ENCODE measurements at places on chromosomes 16 and 17. TPM values are rescaled to one million over a fixed set of nuclear protein-coding genes. Genes with fewer than 3 reads are reported as not detected.
A peak's percentile ranks its signal among the peaks of the same experiment; 100 is the strongest.

GRCh38 chr16:81489547-81490267 lies 45.1 kb downstream of the CMIP start:
- no peak for DNase-seq

GRCh38 chr17:19370493-19370960 lies 7.8 kb upstream of the MAPK7 start:
- DNase-seq: no peak

Gene C17orf78
- total RNA-seq: not detected

DNA sequence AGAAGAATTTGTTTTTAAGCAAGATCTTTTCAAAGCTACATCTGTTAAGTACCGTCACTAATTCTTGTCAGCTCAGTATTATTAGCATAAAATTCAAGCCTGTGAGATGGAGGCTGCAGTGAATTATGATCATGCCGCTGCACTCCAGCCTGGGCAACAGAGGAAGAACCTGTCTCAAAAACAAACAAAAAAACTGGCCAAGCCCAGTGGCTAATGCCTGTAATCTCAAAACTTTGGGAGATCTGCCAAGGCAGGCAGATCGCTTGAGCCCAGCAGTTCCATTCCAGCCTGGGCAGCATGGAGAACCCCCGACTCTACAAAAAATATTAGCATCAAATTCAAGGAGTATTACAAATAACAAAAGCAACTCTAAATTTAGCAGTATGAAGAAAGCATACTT lies 88.0 kb downstream of the STXBP4 start:
- DNase-seq: no peak

Gene ZG16B
- total RNA-seq: 0.17 TPM

GRCh38 chr16:77599793-77600415 lies 122.4 kb upstream of the NUDT7 start:
- peak; percentile 29 for DNase-seq

GRCh38 chr16:9383281-9383680 lies 291.8 kb downstream of the HAPSTR1 start:
- DNase-seq: no peak

- DNase-seq: no peak
Measured at GRCh38 chr17:61884864-61885263, 21.5 kb upstream of the BRIP1 start.

DNA sequence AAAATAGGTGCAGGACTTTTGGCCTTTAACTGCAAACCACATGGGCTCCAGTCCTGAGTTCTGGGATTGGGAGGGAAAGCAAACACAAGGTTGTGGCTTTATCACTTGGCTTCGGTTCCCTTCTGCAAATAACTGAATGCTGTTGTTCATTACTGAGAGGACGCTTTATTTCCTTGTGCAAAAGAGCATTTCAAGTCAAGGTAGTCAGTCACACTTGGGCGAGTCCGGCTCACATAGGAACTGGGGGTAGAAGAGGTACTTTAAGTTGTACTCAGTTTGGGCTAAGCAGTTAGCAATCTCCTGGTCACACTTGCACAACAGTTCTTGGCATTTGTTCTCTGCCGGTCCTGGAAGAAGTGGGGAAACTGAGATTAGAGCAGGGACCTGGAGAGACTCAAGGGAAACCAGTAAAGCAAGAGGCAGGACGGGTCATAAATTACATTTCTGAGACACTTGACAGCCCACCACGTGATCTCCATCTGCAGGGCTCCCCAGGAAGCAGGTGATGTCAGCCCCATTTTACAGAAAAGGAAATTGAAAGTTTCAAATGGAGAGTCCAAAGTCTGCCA lies 21.6 kb downstream of the PLA2G10 start:
- no peak for DNase-seq

DNA sequence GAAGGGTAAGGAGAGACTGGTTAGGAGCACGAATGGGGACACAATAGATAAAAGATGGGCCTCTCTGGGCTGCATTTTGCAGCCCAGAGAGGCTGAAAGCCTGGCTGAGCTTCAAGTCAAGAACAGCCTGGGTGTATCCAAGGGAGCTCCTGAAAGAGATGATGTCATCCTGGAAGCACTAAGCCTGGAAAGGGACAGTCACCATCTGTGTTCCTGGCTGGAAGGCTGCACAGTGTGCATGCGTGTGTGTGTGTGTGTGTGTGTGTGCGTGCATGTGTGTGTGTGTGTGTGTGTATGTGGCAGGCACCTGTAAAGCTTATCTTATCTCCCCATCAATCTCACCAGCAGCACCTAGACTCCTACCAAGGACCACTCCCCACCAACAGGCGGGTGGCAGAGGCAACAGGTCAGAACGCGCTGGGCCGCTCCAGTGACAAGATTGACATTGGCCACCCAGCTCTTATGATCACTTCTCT lies 44.1 kb downstream of the COG7 start:
- peak; percentile 22 for DNase-seq

Gene GRAPL
- not detected for total RNA-seq

GRCh38 chr17:1485423-1486376 lies 6.8 kb downstream of the MYO1C start:
- peak; percentile 79 for DNase-seq

GRCh38 chr16:50596762-50597450 lies 48.7 kb downstream of the NKD1 start:
- DNase-seq: no peak

- DNase-seq: no peak
Measured at GRCh38 chr17:80608326-80608725, 63.7 kb downstream of the RPTOR start.

Gene TPSB2
- not detected for total RNA-seq

Gene PERCC1
- total RNA-seq: not detected

GRCh38 chr16:85042606-85043005 lies 15.0 kb downstream of the KIAA0513 start:
- DNase-seq: no peak

- DNase-seq: no peak
Measured at GRCh38 chr16:30434852-30435251, 5.0 kb upstream of the DCTPP1 start.

DNA sequence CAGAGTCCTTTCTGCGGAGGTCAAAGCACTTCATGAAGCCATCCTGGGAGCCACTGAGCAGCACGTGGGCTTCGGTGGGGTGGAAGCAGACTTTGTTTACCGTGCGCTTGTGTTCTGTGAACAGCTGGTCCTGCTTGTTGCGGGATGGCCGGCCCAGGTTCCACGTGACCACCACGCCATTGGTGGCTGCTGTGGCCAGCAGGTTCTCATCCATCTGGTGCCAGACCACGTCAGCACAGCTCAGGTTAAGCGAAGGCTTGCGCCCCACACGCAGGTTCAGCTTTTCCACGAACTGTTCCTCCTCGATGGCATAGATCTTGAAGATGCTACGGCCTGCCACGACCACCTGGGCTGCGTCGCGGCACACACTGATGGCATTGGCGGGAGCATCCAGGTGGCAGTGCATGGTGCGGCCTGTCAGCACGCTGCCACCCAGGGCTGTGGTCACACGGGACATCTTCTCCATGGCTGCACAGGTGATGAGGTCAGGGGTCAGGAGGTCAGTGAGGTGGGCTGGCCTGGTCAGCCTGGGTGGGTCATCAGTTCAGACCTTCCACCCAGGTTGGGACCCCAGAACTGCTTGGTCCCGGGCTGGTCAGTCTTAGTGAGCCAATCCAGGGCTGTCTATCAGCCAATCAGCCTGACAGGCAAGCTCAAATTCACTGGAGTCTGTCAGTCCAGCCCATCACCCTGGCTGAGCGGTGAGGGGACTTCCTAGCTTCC lies 862 bp downstream of the WDR24 start:
- DNase-seq: no peak

DNA sequence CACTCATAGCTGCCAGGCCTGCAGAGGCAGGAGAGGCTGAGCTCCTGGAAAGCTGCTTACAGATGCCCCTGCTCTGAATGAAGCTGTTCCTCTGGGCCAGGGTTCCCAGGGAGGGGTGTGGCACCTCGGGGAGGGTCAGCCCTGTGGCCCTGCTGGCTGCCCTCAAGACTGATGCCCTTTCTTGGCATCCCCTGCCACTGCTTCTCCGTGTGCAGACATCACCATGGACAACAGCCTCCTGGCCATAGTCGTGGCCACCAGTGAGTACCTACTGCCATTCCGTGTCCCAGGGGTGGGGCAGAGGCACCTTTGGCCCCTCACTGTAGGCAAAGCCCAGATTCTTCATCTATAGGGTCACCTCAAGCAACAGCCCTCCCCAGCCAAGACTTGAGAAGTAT lies 8.9 kb downstream of the MRPL27 start:
- no peak for DNase-seq

Gene TMEM92
- total RNA-seq: 1.7 TPM

DNA sequence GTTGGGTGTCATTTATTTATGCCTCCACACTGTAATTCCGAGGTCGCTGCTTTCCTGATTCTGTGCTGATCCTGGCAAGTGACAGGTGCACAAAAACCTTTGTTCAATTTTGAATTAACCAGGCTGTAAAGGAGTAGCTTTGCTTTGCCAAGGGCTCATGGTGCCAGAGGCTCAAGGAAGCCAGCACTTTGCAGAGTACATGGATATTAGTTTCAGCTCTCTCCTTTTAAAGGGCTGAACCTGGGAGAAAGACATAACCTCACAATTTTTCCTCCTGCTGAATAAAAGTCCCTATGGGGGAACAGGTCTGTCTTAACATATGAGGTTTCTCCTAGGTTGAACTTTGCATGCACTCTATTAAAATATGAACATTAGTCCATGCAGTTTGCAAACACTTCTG lies 227.6 kb upstream of the WSB1 start:
- no peak for DNase-seq

Gene NKD1
- total RNA-seq: 0.42 TPM

- DNase-seq: no peak
Measured at GRCh38 chr17:59333836-59334235, 2.4 kb downstream of the YPEL2 start.

DNA sequence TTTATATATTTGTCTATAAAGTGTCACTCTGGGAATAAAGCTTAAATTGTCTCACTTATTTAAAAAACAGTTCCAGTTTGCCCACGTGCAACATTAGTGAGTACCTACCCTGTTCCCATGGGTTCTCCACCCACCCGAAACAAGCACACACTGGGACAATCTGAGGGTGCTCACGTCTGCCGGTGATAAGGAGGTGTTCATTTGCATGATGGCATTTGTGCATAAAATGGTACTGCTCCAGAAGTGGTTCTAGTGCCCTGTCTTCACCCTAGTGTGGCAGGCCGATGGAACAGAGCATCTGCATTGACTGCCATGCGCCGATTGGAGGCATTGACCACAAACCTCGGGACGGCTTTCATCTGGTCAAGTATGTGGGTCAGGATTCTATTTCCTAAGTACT lies 35.6 kb upstream of the ENDOV start:
- no peak for DNase-seq

Gene RUSF1
- total RNA-seq: 35.3 TPM

- DNase-seq: no peak
Measured at GRCh38 chr16:2701713-2702437, 18.1 kb downstream of the PRSS27 start.

DNA sequence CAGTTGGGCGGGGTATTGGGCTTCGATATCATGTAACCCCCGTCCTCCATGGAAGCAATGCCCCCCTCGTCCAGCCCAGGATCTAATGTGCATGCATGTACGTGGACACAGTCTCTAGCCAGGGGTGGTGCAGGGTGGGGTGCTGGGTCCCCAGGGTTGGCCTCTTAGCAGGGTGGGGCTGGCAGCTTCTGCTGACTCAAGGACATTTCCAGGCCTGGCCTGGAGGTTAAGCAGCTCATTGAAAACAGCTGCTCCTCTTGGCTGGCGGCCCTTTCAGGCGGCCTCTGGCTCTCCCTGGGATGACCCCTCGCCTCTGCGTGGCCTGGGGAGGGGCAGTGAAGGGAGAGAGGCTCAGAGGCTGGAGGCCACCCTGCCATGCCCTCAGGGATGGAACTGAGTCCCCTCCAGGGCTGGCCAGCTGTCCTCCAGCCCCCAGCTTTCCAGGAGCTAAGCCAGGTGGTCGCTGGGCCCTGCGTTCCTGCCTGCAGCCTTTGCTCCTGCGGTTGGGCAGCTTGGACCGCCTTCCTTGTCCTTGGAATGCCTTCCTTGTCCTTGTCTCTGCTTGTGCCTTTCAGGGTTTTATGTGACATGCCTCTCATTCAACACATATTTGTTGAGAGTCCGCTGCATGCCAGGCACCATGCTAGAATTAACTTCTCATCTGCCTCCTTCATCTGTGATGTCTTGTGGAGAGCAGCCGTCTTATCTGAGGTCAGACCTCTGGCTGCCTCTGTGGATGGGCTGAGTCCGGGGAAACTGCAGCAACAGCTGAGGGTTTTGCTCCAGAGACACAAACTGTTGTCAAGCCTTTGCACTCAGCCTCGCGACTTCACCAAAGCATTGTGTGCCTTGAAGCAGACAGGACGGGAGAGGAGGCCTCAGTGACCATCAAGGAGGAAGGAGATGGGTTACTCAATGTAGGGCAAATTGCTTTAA lies 26.6 kb downstream of the MRC2 start:
- DNase-seq: no peak

DNA sequence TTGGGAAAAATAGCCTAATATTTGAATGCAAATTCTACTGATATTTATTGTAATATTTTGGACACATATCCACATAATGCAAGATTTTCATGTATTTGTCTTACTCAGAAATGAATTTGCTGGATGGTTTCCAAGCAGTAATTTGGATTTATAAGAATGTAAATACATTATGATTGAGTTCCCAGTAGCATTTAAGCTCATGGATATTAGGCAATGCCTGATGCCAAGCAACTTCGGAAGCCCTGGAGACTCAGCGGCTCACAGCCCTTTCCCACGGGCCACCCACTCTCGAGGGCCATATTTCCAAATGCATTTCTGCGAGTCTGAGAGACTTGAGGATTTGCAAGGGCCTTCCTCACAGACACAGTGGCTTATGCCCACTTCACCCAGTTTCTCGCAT lies 62.1 kb upstream of the MYOCD start:
- no peak for DNase-seq

DNA sequence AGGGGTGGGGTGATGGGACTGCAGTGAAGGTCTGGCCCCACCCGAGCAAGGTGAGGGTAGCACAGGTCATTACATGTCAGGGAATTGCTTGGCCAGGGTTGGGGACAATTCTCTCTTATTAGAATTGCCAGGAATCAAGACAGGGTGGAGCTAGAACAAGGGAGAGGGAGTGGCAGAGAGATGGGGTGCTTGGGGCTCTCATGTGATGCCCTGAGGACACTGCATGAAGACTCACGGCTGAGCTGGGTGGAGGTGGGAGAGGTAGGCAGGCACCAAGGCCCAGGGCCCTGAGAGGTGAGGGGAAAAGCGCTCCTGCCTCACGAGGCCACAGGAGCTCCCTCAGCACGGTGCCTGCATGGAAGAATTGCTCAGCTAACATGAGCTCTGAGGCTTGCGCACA lies 3.6 kb downstream of the DPEP1 start:
- DNase-seq: no peak

Gene CACNA1H
- total RNA-seq: 0.06 TPM

GRCh38 chr17:30950669-30951399 lies 20.0 kb upstream of the RNF135 start:
- peak; percentile 65 for DNase-seq

DNA sequence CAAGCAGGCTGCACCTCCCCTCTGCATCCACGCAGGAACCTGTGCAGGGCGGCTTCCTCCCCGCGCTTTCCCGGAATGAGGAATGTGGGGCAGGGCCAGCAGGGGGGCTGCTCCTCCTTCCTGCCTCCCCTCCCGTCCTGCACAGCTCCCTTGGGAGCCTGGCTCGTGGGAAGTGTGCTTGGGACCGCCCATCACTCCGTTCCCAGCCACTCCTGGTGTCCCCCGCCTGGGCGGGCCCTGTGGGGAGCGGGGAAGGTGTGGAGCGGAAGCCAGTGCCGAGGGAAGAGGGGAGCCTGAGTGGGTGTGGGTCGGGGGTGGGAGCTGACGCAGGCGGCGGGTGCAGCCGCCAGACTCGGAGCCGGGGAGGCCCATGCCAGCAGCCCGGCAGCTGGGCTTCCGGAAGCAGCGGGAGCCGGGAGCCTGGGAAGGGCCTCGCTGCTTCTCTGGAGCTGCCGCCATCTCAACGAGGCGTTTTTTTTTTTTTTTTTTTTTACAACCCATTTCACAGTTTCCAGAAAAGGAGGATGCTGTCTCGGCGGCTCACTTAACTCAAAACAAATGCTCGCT lies 24.1 kb downstream of the BAHCC1 start:
- peak; percentile 99 for DNase-seq

Gene NPIPA8
- 2.5 TPM for total RNA-seq

Measured in Daoy (cell line).